ENCODE measurements at places on chromosomes 1 and 21.

DNA sequence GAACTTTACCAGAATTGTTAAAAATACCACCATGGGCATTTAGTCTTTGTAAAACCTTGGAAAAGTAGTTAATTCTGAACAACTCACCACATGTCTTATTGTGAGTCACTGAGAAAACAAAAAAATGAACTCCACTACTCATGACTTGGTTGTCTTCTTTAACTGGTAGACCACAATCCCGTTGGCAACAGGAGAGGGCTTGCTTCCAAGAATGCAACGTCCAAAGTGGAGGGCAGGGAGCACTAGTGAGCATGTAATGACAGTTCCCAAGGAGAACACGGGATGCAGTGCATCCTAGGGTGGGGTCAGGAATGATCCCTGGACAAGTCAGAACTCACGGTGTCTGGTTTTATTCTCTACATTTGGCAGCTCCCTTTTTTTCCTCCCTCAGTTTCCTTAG, 15.2 kb upstream of the HMCN1 start:
- DNase-seq = peak; percentile 36

DNA sequence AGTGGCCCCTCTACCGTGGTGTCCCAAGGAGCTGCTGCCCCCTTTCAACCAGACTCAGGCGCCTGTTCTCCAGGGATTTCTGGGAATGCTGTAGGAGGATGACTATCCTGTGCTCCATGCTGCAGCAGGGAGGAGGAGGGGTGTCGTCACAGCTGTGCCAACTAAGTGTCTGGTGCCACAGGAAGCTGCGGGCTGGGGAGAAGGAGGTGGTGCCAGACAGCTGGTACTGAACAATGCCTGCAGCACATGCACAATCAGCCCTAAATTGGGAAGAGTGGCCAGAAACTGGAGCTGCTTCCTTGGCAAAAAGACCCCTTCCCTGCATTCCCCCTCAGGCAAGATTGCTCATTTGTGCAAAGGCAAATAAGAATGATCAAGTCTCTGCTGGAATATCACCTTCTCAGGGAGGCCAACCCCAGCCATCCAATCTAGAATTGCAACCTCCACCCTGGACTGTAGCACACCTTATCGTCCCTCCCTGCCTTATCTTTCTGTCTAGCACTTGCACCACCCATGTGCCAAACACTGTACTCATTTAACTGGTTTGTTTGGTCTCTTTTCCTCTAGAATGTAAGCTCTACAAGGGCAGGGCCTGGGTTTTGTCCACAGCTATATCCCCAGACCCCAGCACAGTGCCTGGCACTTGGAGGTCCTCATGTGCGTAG, 33.3 kb downstream of the LAMB3 start:
- DNase-seq = no peak

- no peak for DNase-seq
These were observed 14.0 kb upstream of the CFAP126 start for GRCh38 chr1:161381707-161382106.

GRCh38 chr1:38547321-38547720, 312.3 kb downstream of the RRAGC start:
- no peak for DNase-seq

DNA sequence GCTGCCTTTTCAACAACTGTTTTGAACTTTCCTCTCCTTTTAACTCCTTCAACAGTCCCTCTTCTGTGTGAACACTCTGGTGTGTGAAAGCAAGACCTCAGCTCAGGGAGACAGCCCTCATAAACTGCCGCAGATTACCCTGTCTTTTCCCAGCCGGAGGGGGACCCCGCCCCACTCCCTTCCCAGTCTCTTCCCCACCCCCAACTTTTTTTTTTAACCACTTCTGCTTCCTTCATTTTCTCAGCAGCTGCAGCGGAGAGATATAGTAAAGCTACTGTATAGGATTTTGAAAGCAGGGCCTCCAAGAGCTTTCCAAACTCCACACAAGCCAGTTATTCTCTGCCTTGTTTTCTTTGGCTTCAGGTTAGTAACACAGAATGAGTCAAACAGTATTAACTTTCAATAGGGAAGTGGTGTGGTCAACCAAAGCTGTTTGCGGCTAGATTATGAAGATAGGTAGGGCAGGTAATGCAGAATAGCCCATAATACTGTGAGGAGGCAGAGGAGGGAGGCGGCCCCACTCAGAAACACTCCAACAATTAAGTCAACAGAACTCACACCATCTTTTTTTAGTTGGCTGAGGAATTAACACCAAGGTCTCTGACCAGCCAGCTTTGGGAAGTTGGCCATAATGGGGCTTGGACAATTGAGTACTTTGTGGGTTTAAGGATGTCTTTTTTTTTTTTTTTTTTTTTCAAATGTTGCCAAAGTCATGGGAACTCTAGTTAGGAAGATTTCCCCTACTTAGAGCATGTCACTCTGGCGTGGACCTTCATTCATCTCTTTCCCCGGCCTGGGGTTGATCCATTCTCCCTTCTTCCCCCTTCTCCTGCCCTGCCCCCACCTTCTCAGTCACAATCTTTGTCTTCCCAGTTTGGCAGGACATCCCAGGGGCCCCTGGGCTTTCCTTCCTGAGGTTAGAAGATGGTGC, 177.0 kb downstream of the CLIC6 start:
- no peak for DNase-seq

- DNase-seq = no peak
These were observed 52.8 kb downstream of the DPT start for GRCh38 chr1:168676029-168676812.

DNA sequence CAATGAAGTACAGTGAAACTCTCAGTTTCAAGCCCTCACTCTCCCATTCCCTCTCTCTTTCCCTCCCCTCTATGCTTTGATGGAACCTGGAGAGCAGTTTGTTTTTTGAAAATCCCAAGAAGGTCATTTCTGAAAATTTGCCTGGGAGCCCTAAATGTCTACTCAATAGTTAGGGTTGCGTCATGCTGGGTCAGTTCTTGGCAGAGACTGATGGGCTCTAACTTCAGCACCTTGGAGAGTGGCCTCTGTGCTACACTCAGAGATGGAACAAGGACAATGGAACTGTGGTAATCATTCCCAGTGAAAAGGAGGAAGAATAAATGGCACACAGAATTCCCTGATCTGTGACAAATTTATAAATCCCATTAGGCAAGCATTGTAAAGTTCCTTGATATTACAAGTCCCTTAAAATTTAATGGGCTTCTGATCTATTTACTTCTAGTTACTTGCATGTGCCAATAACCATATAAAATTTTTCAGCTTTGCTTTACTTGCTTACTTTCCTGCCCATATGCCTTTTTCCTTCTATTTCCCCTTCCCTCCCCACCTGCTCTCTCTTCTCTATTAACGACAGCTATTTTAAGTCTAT, 182.9 kb upstream of the KCND3 start:
- DNase-seq = peak; percentile 73

DNA sequence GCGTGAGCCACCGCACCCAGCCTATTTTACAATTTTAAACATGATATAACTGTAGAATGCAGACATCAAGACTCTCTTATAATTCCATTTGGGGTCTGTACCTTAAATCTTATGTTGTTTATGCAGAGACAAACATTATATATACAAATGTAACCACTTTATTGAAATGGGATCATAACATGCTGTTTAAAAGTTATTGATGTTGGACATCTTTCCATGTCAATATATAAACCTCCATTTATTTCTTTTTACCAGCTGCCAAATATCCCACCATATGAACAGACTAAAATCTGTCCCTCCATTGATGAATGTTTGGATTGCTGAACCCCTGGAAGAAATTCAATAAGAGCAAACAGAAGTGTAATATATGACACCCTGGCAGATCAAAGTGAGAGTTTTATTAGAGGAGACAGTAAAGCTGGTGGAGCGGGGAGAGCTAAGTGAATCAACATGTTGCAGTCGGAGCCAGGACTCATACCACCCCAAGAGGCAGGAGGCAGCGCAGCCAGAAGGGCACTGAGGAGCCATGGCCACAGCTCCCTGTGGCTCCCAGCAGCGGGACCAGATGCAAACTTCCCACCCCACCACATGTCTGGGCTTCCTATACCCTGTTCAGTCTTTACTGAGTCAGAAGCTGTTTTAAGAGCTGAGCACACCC, 4.7 kb upstream of the PCSK9 start:
- no peak for DNase-seq

GRCh38 chr1:18957532-18958300, 1.2 kb upstream of the IFFO2 start:
- no peak for DNase-seq

- no peak for DNase-seq
These were observed 87.5 kb downstream of the IER5 start for GRCh38 chr1:181175955-181176354.

GRCh38 chr1:44315521-44315920, 39.5 kb downstream of the ERI3 start:
- DNase-seq = no peak

DNA sequence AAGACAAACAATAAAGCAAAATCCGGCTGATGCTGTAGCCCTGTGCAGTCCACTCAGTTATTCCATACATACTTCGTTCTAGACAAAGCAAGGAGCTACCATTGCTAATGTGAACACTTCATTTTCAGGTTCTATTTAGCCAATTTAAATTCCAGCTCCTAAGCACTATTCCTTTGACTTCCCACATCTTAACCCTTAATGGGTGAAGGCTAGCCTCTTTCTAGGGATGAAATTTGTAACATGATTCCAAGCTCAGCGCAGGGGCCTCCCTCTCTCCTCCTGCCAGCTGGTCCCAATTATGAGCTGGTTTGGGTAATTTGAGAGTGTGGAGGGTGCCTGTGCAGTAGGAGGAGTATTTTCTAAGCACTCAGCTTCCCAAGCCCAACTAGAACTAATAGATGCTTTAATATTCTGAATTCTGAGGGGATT, 53.9 kb upstream of the PTGFRN start:
- DNase-seq = no peak

DNA sequence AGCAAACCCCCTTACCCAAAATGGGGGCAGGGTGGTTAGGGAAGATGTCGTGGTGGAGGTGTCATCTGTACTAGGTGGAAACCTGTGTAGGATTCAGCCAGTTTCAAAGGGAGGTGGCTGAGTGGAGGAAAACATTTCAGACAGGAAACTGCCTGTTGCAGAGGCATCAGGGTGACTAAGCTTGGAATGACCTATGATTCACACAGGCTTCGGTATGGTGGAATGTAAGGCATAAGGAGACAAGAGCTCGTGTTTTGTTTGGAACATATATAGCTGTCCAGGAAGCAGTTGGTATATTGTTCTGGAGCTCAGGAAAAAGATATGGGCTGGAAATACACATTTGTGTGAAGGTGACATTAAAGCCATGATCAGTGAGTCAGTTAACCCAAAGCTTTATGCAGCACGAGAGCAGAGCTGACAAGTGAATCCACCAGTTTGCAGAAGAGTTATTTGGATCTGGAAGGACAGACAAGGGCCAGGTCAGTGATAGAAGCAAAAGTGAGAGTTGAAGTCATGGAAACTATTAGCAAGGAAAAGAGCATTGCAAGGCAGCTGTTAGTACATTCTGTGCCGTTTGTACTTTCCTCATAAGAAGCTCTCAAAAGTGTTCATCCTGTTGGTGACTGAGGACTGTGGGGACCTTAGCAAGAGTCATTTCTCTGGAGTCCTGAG, 12.2 kb downstream of the UTP25 start:
- no peak for DNase-seq

- DNase-seq = no peak
These were observed 65.1 kb downstream of the ADARB1 start for GRCh38 chr21:45139473-45139872.

DNA sequence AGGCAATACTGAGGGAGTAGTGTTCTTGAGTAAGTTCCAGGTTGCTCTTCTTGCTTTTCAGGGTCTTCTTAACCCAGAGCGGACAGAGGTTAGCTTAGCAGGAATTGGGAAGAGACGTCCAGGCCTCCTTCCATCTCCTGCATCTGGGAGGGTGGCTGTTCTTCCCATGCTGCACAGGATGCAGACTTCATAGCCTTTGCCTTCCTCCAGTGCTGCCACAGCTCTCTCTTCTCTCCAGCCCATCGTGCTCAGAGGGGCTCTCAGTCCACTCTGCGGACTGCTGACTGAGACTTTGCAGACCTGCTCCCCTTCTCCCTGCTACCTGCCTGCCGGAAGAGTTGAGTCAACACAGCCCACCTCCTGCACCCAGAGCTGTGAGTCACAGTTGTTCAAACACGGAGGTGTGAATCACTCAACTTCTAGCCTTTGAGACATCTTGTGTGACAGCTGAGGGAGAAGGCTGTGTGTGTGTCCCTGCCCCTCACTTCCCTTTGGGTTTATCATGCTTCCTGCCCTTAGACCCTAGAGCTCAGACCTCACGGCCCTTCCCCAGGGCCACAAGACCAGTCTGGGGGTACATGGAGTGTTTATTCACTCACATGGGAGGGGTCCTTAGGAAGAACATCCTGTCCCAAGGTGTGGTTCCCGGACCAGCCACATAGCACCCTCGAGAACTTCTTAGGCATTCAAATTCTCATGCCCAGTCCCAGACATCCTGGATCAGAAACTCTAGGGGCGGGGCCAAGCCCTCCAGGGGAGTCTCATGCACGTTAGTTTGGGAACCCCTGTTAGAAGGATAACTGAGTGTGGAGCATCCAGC, 158.3 kb upstream of the CACNA1E start:
- DNase-seq = no peak

DNA sequence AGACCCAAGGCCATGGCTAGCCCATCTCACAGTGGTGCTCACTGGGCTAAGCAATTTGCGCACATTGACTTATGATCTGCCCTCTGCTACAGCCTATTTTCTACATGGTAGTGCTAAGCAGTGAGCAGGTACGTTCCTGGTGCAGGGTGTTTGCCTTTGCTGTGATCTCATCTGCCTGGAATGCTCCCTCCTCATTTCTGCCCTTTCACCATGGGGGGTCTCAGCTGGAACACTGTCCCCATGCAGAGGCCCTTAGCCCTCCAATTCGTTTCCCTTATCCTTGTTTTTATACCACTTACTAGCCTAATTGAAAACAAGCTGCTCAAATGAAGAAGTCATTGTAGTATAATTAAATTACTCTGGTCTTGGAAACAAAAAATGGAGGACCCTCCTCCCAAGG, 2.0 kb upstream of the B3GALT5 start:
- peak; percentile 64 for DNase-seq

DNA sequence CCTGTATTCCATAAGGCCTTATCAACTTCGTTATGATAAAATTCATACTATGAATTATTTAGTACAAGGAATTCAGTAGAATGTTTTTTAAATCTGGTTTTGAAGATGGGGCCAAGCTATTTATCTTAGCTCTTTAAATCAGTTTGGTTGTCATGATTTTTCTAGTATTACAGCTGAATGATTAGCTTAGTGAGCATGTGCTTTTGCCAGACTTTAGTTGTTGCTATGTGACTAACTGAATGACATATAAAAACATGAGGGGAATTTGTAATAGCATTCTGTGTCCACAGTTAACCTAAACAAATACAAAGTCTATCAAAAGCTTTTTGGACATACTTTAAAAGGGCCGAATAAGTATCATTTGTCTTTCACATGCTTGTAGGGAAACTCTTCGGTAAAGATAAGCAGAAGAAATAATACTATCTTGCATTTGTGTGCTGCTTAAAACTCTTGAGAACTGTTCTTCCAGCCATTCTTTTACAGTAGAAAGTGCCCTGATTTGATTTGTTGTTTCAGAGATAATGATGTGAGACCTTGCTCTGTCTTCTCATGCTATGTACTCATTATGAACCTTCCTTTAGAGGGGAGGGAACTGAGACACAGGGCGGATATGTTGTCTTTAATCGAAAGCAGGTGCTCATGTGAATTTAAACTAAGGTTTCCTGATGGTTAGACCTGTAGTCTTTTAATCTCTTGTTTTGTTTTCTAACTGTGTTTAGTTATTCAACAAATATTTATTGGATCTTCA, 18.8 kb downstream of the NEK7 start:
- no peak for DNase-seq
